Fibroblast of skin of right biceps (primary cell): ENCODE measurements at places on chromosomes 16 and 17.
A peak's percentile ranks its signal among the peaks of the same experiment; 100 is the strongest.

DNA sequence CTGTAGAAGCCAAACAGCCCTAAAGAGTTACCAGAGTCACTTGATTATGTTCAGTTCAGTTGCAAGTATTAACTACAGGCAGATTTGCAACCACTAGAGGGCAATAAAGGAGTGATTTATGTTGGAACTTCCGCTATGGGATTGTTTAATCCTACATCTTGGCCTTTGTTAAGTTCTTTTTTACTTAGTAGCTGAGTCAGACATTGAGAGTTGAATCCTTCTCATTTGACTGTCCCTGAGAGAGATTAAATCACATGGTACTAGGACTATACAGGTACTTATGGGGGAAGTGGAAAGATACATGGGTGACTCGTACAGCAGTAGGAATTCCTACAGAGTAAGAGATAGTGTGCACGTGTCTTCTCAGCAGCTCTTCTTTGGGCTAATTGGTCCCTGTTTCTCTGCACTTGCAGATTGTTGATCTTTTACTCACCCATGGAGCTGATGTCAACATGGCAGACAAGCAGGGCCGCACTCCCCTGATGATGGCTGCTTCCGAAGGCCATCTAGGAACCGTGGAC, 40.3 kb downstream of the CYB561 start:
- DNase-seq, result peak; percentile 87

DNA sequence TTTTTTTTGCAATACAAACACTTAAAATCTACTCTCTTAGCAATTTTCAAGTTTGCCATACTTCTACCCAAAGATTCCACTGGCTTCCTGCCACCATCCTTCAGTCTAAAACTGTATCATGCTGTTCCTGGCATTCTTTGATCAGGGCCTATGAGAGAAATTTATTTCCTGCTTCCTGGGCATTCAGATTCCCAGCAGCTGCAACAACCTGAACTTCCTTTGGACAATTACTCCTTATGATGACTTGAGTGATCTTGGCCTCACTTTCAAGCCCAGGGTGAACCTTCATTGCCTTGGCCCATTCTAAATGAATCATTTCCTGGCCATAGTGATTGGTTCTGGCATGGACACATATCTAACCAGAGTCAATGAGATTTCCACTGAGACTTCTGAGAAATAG, 18.0 kb upstream of the MON1B start:
- peak; percentile 3 for DNase-seq

GRCh38 chr17:77746393-77746792, 212.1 kb upstream of the TNRC6C start:
- DNase-seq, result no peak

- DNase-seq, result no peak
These were observed 1.2 kb upstream of the KATNB1 start for GRCh38 chr16:57734308-57734924.

GRCh38 chr16:11412175-11412904, 67.1 kb downstream of the RMI2 start:
- DNase-seq, result no peak

DNA sequence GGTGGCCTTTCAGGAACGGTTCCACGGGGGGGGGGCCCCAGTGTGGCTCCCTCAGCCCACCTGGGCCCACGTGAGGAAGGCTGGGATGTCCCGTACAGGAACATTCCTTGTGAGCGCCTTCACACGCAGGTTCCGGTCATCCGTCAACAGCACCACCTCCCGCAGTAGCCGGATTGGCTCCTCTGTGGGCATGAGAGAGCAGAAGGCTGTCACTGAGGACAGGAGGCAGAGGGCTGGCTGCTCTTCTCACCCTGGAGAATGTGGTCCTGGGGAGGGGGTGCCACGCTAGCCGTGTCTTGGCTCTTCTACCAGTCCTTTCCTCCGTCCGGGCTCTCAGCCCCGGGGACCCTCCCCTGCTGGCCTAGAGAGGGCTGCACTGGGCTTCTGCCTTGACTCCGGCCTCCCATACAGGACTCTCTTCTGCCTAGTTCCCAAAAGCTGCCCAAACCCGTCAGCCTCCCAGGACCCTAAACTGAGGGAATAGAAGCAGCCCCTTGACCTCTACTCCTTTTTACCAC, 6.6 kb downstream of the HIC1 start:
- DNase-seq, result no peak

DNA sequence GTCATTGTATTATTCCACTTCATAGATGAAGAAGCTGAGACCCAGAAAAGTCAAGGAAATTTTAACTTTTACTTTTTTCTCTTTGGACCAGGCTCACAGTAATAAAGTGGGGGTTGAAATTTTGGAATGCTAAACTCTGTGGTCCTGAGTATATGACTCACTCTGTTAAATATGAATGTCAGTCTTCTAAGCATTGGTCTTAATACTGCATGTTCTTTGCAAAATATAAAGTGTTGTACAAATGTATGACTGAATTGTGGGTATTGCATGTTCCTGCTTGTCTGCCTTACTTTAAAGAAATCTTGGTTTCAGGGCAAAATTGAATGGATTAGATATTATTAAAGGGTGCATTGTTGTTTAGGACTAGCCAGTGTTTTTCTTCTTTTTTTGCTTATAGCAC, 950.8 kb upstream of the GOT2 start:
- DNase-seq, result peak; percentile 70

DNA sequence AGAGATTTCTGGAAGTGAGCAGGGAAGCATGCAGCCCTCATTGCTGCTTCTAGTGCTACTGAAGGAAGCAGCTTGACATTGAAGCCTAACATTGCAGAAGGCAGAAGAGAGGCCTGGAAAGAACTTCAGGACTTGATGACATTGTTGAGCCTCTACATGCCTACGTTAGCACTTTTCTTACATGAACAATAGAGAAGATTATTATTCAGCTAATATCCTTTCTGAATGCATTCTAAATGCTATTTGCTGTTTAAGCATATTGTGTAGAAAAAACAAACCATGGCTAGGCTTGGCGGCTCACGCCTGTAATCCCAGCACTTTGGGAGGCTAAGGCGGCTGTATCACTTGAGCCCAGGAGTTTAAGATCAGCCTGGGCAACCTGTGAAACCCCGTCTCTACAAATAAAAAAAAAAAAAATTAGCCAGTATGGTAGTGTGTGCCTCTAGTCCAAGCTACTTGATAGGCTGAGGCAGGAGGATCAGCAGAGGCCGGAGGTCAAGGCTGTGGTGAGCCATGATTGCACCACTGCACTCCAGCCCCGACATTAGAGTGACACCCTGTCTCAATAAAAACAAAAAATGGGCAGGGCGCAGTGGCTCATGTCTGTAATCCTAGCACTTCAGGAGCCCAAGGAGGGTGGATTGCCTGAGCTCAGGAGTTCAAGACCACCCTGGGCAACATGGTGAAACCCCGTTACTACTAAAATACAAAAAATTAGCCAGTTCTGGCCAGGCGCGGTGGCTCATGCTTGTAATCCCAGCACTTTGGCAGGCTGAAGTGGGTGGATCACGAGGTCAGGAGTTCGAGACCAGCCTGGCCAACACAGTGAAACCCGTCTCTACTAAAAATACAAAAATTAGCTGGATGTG, 2.2 kb upstream of the AURKB start:
- DNase-seq, result no peak

DNA sequence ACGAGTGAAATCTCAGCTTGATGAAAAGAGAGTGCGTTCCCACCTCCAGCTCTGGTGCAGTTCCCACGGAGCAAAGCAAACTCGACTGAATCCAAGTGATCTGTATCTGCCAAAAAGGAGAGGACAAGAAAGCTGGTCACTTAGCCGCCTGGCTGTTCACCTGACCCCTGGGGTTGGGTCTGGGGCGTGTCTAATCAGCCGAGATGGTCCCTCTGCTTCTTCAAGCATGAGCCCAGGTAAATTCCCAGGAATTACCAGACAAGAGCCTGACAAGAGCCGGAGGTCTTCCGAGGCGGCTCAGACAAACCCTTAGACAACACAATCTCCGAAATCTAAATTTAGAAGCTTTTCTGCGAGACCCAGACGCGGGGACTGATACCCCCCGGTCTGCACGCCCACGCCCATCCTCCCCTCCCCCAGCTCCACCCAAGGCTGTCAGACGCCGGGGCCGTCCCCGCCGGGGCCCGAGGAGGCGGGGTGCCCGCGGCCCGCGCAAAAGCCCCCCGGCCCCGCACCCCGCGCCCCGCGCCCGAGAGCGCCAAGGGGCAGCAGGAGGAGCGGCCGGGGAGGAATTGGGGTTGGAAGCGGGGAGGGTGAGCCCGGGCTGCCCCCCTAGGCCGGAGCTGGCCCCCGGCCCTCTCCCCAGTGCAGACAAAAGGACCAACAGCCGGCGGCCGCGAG, 674 bp downstream of the ZNF821 start:
- DNase-seq, result peak; percentile 26

- DNase-seq, result peak; percentile 88
These were observed 15.3 kb downstream of the CMTM3 start for GRCh38 chr16:66619534-66620428.

GRCh38 chr17:59244081-59244480, 23.8 kb downstream of the GDPD1 start:
- no peak for DNase-seq

- peak; percentile 55 for DNase-seq
These were observed 16.3 kb downstream of the HOXB1 start for GRCh38 chr17:48514477-48514876.

- no peak for DNase-seq
These were observed 30.1 kb downstream of the TRPV3 start for GRCh38 chr17:3527468-3527867.

DNA sequence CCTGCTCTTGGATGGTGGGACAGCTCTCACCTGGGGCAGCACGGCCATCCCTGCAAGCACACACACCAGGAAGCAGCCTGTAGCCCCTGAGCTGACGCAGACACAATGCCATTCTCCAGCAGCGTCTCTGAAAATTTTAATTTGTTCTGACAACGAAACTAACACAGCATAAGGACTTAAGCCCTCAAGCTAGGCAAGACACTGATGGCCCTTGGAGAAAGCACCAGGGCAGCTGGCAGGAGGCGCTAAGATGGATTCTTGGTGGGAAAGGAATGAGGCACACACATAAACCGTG, 2.7 kb upstream of the LIMD2 start:
- DNase-seq, result no peak

- peak; percentile 68 for DNase-seq
These were observed 251.7 kb upstream of the IRX3 start for GRCh38 chr16:54538276-54538675.
